Activated T-helper 1 cell treated with anti-CD3 and anti-CD28 coated beads, Interleukin-12 subunit alpha, Interleukin-12 subunit beta, Interleukin-2, Interleukin-4 antibody, amounts not matched to agents 30 ng/mL and 10 ng/mL and 1 ng/mL, durations not matched to agents 14 hours and 24 hours and 36 hours (primary cell): ENCODE measurements at places on chromosomes 7 and 10. TPM values are rescaled to one million over a fixed set of nuclear protein-coding genes. Genes with fewer than 3 reads are reported as not detected.
A peak's percentile ranks its signal among the peaks of the same experiment; 100 is the strongest.

GRCh38 chr7:133135451-133135850 lies 53.6 kb upstream of the CHCHD3 start:
- H3K4me3 ChIP-seq = no peak overlapping the region
- H3K27me3 ChIP-seq = no peaks in the 10 kb centered on the region
- H3K4me1 ChIP-seq = no peaks in the 10 kb centered on the region
- H3K27ac ChIP-seq = no peak overlapping the region
- no peak for DNase-seq

GRCh38 chr10:92846854-92847201 lies 1.5 kb upstream of the EXOC6 start:
- peaks cover 4% of the 10 kb centered on the region for H3K36me3 ChIP-seq
- H3K4me1 ChIP-seq = peaks cover 44% of the 10 kb centered on the region
- peaks cover 3% of the 10 kb centered on the region for H3K27me3 ChIP-seq
- DNase-seq = no peak

DNA sequence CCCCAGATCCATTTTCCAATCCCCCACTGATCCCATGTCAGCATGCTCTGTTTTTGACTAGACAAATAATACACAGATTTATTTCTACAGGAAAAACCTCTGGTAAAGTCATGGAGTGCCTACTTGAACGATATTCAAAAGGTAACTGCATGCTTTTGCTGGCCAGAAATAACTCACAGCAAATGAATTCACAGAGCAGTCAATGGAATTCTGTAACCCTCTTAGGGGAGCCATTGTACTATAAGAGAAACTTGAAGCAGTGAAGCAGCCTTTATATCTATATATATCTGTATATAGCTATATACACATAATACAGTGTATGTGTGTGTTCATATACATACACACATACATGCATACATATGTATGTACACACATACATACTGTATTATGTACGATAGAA lies 29.0 kb upstream of the MEOX2 start:
- H3K27ac ChIP-seq = no peak overlapping the region
- H3K36me3 ChIP-seq = no peaks in the 10 kb centered on the region
- no peak for DNase-seq
- H3K4me1 ChIP-seq = no peaks in the 10 kb centered on the region
- H3K27me3 ChIP-seq = no peaks in the 10 kb centered on the region
- no peak overlapping the region for H3K4me3 ChIP-seq

GRCh38 chr10:49008091-49008490 lies 68.5 kb upstream of the LRRC18 start:
- no peaks in the 10 kb centered on the region for H3K36me3 ChIP-seq
- no peaks in the 10 kb centered on the region for H3K4me1 ChIP-seq
- H3K27ac ChIP-seq = no peak overlapping the region

The CACNA2D1 gene
- not detected in 2 replicates for total RNA-seq

DNA sequence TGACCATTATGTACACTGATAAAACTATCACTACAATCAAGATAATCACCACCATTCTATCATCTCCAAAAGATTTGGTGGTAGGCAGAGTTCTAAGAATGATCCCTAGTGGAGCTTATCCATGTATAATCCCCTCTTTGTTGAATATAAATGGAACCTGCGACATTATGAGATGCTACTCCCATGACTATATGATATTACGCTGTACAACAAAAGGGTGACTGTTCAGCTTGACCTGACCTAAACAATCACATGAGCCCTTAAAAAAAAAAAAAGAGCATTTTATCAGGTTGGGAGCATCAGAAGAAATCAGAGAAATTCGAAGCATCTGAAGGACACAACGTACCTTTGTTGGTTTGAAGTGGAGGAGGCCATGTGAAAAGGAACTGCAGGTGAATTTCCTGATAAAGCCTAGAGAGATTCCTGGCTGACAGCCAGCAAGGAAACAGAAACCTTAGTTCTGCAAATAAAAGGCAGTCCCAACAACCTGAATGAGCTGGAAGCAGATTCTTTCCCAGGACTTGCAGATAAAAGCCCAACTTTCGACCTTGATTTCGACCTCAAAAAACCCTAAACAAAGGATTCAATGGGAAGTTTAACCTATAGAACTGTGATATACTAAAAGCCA lies 270.7 kb downstream of the ADRA2A start:
- H3K27ac ChIP-seq = no peak overlapping the region
- no peak overlapping the region for H3K4me3 ChIP-seq
- H3K4me1 ChIP-seq = no peaks in the 10 kb centered on the region
- H3K27me3 ChIP-seq = no peaks in the 10 kb centered on the region
- no peak for DNase-seq
- H3K36me3 ChIP-seq = no peaks in the 10 kb centered on the region

GRCh38 chr7:154874409-154875113 lies 128.4 kb downstream of the PAXIP1 start:
- no peak for DNase-seq
- H3K4me3 ChIP-seq = no peak overlapping the region
- H3K27me3 ChIP-seq = peaks cover 2% of the 10 kb centered on the region
- no peak overlapping the region for H3K27ac ChIP-seq
- H3K36me3 ChIP-seq = no peaks in the 10 kb centered on the region
- H3K4me1 ChIP-seq = no peaks in the 10 kb centered on the region

GRCh38 chr7:25954395-25954794 lies 197.6 kb upstream of the NFE2L3 start:
- DNase-seq = no peak
- peaks cover 10% of the 10 kb centered on the region for H3K27me3 ChIP-seq
- H3K27ac ChIP-seq = no peak overlapping the region
- no peak overlapping the region for H3K4me3 ChIP-seq

The THNSL1 gene
- 3.0 and 3.1 TPM in 2 replicates for total RNA-seq

GRCh38 chr7:16944936-16945335 lies 63.2 kb upstream of the AGR3 start:
- no peak overlapping the region for H3K4me3 ChIP-seq
- peaks cover 7% of the 10 kb centered on the region for H3K27me3 ChIP-seq
- no peaks in the 10 kb centered on the region for H3K36me3 ChIP-seq
- no peak for DNase-seq
- no peaks in the 10 kb centered on the region for H3K4me1 ChIP-seq

GRCh38 chr7:94178230-94178629 lies 174.1 kb upstream of the BET1 start:
- H3K27me3 ChIP-seq = peaks cover 5% of the 10 kb centered on the region
- no peak overlapping the region for H3K27ac ChIP-seq
- no peaks in the 10 kb centered on the region for H3K36me3 ChIP-seq
- DNase-seq = no peak

DNA sequence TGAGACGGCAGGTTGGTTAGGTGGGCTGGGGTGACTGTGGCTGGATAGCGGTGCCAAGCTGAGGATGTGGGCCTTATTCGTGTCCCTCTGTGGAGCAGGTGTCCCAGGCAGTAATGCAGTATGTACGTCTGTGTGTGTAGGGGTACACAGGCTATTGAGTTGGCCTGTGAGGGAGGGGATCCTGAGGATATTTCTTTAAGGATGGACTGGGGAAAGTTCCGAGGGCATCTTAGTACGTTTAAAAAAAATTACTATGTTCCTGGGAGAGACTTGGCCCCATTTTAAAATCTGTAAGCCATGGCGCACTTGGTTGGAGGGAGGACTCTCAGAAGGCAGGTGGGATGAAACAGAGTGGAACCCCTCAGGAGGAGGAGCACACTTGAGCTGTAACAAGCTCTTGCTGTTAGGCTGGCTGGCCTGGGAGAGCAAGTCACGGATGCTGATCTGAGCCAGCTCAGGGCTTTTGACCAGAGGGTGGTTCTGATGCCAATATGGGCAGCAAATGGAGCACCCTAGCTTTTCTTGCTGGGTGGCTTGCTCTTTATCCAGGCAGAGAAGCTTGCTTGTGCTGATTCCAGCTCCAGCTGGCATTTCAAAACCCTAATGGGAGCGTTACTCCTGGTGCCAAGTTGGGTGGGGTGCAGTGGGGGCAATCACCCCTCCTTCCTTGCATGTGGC lies 765 bp downstream of the WBP1L start:
- DNase-seq = no peak
- H3K4me1 ChIP-seq = peaks cover 47% of the 10 kb centered on the region
- H3K27ac ChIP-seq = peak overlapping the region; percentile 93
- peaks cover 1% of the 10 kb centered on the region for H3K27me3 ChIP-seq

The TBXAS1 gene
- 2.4 and 3.1 TPM in 2 replicates for total RNA-seq

- no peak overlapping the region for H3K27ac ChIP-seq
- DNase-seq = no peak
- no peak overlapping the region for H3K4me3 ChIP-seq
- no peaks in the 10 kb centered on the region for H3K36me3 ChIP-seq
- H3K4me1 ChIP-seq = no peaks in the 10 kb centered on the region
Measured at GRCh38 chr7:23438171-23438570, 32.1 kb downstream of the IGF2BP3 start.

The PPIF gene
- total RNA-seq = 155 and 157 TPM in 2 replicates

The FAM24A gene
- total RNA-seq = not detected in 2 replicates

GRCh38 chr7:45869426-45869825 lies 3.5 kb downstream of the CCDC201 start:
- H3K4me1 ChIP-seq = no peaks in the 10 kb centered on the region
- no peak overlapping the region for H3K4me3 ChIP-seq
- H3K27ac ChIP-seq = no peak overlapping the region
- DNase-seq = no peak
- peaks cover 5% of the 10 kb centered on the region for H3K27me3 ChIP-seq

DNA sequence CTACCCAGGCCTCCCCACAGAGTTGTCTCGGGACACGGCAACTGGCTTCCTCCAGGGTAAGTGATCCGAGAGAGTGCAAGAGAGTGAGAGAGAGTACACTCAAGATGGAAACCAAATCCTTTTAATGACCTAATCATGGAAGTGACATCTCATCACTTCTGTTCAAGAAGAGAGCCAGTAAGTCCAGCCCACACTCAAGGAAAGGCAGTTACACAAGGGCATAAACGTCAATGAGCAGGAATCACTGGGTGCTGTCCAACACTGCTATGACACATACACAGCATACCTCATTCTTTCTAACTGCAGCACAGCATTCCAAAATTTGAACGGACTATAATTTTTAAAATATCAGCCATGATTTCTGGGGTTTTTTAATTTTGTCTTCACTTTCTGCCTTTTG lies 29.3 kb upstream of the OSBPL3 start:
- no peak overlapping the region for H3K27ac ChIP-seq
- peaks cover 7% of the 10 kb centered on the region for H3K4me1 ChIP-seq
- no peak overlapping the region for H3K4me3 ChIP-seq

DNA sequence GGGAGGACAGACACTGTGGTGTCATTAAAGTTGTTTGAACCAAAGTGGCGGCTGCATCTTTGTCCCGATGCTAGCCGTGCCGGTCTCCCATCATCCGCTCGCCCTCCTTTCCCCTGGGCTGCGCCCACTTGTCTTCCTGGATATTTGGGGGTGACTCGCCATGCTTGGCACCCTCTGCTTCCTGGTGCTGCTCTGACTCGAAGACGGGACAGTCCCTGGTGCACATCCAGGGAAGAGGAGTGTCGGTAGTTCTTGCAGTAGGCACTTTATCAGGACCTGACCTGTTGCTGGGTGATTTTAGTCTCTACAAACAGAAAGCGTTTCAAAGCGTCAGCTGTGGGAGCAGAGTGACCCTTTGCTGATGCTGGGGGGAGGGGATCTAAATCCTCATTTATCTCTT lies 68.3 kb upstream of the DNAJB6 start:
- H3K36me3 ChIP-seq = peaks cover 31% of the 10 kb centered on the region
- peaks cover 5% of the 10 kb centered on the region for H3K4me1 ChIP-seq
- no peak for DNase-seq

GRCh38 chr7:106693677-106694353 lies 32.9 kb upstream of the CCDC71L start:
- no peaks in the 10 kb centered on the region for H3K36me3 ChIP-seq
- no peak overlapping the region for H3K27ac ChIP-seq
- no peak for DNase-seq
- peaks cover under 1% of the 10 kb centered on the region for H3K27me3 ChIP-seq
- H3K4me3 ChIP-seq = no peak overlapping the region
- peaks cover 16% of the 10 kb centered on the region for H3K4me1 ChIP-seq

DNA sequence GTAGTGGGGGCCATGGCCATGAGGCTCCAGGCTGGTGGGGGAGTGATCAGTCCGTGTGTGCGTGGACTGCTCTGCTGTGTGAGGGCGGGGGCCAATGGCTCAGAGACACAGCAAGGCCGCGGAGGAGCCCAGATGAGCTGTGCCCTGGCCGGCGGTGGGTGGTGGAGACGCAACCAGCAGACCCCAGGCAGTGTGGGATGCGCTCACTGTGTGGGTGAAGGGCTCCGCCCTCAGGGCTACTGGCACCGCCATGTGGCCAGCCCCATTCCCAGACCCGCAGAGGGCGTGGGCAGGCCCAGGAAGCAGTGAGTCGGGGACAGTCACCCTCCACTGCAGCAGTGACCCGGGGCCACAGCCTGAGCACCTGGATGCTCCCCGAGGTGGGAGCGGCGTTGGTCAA lies 9.1 kb downstream of the NKX6-2 start:
- H3K27me3 ChIP-seq = no peaks in the 10 kb centered on the region
- H3K36me3 ChIP-seq = no peaks in the 10 kb centered on the region
- no peak for DNase-seq
- no peaks in the 10 kb centered on the region for H3K4me1 ChIP-seq
- no peak overlapping the region for H3K27ac ChIP-seq

- no peak for DNase-seq
- H3K27me3 ChIP-seq = no peaks in the 10 kb centered on the region
- no peak overlapping the region for H3K27ac ChIP-seq
- no peaks in the 10 kb centered on the region for H3K4me1 ChIP-seq
Measured at GRCh38 chr10:129780901-129781795, 182.9 kb downstream of the EBF3 start.

DNA sequence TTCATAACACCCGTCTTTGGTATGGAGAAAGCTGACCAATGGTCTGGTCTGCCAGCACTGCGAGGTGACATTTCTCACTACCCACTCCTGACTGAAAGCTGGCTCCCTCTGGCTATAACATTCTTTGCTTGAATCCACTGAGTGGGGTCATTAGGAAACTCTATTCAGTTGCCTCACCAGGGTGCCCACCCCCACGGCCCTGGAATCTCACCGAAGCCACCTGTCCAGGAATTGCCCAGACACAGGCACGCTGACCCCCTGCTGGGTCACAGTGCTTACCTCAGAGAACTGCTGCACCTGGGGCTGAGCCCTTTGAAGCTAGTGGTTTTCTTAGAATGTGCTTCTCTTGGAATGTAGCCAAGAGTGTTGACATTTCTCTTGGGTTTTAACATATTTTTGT lies 28.6 kb downstream of the HECW1 start:
- no peaks in the 10 kb centered on the region for H3K4me1 ChIP-seq
- DNase-seq = no peak
- H3K27ac ChIP-seq = no peak overlapping the region
- H3K36me3 ChIP-seq = no peaks in the 10 kb centered on the region
- no peak overlapping the region for H3K4me3 ChIP-seq
- H3K27me3 ChIP-seq = peaks cover 13% of the 10 kb centered on the region

DNA sequence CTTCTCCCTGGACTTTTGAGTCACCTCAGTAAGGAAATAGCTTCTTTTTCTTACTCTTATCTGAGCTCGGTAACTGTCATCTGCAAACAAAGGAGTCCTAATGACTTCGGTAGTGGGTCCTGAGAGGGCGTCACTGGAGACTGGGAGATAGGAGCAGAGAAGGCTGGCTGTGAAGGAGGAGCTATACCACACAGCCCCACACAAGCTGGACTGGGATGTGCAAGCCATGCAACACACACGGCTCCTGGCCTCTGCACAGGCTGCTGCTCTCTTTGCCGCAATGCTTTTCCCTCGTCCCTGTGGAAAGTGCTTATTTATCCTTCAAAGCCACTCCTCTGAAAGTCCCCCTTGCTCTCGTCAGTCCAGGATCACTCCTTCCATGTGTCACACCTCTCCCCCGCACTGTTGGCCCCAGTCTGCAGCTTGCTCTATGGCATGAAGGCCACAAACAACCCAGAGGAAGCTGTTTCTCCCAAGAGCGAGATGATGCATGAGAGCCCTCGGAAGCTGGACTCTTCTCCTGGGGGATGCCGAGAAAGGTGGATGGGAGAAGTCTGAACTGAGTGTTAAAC lies 14.9 kb downstream of the TMEM273 start:
- peaks cover 2% of the 10 kb centered on the region for H3K27me3 ChIP-seq
- peaks cover 30% of the 10 kb centered on the region for H3K4me1 ChIP-seq
- H3K36me3 ChIP-seq = peaks cover 4% of the 10 kb centered on the region
- no peak for DNase-seq
- peak overlapping the region; percentile 44 for H3K27ac ChIP-seq

The PNLIPRP2 gene
- not detected in 2 replicates for total RNA-seq

The NPC1L1 gene
- total RNA-seq = not detected in 2 replicates

The UPK3BL1 gene
- total RNA-seq = 16.3 and 16.9 TPM in 2 replicates
